ENCODE measurements at places on chromosomes 2 and 18.

GRCh38 chr2:157155992-157156391 lies 101.5 kb upstream of the GALNT5 start:
- DNase-seq, result no peak

GRCh38 chr2:12616456-12617156 lies 100.1 kb upstream of the TRIB2 start:
- DNase-seq, result no peak

DNA sequence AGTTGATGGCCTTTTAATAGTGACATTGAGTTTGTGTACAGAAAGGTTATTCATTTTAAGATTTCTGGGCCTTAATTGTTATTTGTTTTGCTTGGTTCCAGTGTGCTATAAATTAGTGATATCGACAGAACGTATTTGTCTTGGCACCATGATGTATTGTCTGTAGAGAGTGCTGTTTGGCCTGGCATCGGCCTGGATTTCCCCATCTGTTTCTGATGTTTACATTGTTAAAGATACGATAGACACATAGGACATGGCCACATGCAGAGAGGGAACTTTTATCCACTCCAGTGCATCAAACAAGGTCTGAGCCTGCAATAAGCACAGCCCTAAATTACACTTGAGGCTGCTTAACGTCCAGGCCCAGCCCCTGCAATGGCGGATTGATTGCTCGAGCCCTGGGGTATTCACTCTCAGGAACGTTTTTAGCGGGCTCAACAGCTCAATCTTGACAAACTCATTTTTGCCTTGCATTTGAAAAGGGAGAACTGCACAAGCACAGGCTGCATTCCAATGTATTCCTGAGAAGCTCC lies 144.7 kb downstream of the SLC4A3 start:
- DNase-seq, result no peak

DNA sequence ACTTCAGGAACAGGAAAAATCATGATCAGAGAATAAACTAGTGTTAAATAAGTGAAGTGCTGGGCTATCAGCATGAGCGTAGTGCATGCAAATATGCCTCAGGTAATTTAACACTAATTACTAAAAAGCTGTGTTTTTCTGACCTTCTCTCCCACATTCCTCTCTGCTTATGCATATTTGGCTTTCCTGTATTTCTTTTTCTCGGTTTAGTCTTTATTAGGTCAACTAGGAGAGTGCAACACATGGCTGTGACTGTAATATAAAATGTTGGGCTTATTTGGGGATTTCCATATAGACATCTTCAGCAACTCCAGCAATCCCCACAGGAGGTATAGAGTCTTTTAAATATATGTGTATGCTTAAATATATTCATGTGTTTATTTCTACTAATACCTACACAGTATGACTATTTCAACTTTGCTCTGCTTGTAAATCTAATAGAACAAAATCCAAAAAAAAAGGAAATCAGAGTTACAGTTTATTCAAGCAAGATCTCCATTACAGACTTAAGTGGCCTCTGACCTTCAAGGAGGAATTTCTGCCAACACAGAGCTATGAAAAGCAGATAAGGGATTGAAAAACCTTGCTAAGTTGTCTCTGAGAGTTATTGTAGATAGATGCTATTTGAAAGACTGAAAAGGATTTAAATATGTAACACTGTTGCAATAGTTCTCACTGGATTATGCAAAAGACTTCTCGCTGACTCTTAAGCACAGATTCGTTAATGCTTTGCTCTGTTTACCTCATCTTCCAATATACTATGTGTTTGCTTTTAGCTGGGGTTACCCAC lies 359.5 kb upstream of the RGPD4 start:
- no peak for DNase-seq

GRCh38 chr2:70463997-70464396 lies 89.6 kb downstream of the TGFA start:
- DNase-seq, result no peak

DNA sequence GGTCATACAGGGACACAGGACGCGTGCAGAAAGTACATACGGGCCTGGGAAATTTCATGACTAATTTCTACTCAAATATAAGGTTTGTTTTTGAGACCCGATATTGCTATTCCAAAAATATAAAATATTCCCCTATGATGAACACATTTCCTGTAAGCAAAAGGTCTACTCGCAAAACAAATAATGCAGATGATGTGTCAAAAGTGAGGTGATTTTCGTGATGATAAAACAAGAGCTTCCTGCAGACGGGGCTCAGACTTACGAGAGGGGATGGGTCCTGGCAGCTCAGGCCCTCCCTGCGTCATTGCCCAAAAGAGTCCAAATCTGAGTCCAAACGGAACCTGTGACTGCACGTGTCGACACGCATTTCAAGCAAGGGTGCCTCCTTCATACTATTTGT lies 62.7 kb downstream of the MBP start:
- peak; percentile 58 for DNase-seq

DNA sequence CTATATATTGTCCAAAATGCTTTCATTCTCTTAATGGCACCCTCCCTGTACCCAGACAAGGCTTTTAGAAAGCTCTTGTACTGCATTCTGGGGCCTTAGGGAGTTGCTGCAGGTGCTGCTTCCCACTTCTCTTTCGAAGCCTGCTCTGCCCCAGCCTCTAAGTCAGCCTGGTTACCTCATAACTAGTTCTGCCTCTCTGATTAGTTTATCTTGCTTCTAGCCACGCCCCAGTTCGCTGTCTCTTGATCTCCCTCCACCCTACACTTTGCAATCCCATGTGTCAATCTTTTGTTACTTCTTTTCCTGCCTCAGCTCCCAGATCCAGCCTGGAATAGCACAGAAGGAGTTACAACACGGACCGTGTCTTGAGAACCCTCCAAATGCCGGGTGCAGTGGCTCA lies 13.8 kb upstream of the NCOA1 start:
- no peak for DNase-seq

DNA sequence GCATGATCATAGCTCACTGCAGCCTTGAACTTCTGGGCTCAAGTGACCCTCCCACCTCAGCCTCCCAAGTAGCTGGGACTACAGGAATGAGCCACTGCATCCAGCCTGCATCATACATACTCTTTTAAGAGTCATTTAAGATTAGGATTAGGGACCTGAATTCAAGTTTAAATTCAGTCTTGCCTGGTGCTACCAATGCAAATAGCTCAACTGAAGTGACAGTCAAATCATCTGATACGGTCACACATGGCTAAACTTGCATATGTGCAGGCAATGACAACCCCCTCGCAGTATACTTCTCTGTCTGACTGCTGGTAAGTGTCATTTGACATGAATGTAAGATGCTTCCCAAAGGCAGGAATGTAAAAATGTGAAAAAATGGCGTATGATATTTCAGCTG lies 31.8 kb upstream of the TMEM131 start:
- DNase-seq, result no peak

DNA sequence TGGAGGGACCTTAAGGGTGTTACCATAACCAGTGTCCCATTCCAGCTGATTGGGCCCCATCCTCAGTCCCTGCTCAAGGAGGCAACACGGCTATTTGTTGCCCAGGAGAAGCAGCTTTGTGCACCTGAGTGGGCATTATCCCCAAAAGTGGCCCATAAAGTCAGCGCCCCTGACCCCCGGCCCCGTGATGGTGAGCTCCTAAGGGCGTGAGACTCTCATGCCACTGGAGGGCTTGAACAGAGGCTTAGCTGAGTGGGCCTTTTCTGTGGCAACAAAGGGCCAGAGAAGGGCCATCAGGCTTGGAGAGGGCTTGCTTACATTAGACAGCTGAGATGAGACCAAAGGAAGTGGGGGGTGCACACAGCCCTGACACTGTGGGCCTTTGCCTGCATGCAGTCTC lies 99.2 kb upstream of the RAB6C start:
- no peak for DNase-seq

GRCh38 chr18:28684746-28685355 lies 507.9 kb upstream of the CDH2 start:
- no peak for DNase-seq

DNA sequence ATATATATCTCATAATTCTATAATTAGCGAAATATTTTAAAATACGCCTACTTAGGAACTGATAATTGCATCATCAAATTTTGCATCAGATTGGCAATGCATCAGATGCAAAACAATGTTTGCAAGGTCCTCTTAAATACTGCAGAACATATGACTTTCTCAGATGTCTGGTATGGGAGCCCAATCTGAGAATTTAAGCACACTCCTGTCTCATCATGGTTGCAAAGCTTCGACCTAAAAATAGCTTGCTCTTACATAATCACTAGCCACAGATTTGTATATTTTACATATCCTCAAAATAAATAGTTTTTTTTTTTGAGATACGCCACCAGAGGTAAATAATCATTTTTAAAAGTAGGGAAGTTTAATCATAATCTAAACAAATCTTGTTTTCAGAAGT lies 123.2 kb downstream of the CABYR start:
- DNase-seq, result no peak

GRCh38 chr2:131055169-131056065 lies 37.8 kb downstream of the FAM168B start:
- DNase-seq, result no peak

- no peak for DNase-seq
Observed at GRCh38 chr18:23779696-23780303, 90.5 kb downstream of the LAMA3 start.

- DNase-seq, result no peak
Observed at GRCh38 chr2:15367205-15367604, 193.9 kb downstream of the NBAS start.

- no peak for DNase-seq
Observed at GRCh38 chr2:99150706-99151105, 4.0 kb downstream of the TSGA10 start.
